Cardiac fibroblast (primary cell): ENCODE measurements at places on chromosomes 1 and 21.

GRCh38 chr21:25571726-25572121, 35.6 kb downstream of the MRPL39 start:
- DNase-seq = no peak

- DNase-seq = no peak
These were observed 116.1 kb downstream of the DENND1B start for GRCh38 chr1:197659171-197659570.

- no peak for DNase-seq
These were observed 220.8 kb downstream of the NRIP1 start for GRCh38 chr21:14844001-14844400.

- no peak for DNase-seq
These were observed 43.8 kb upstream of the AIM2 start for GRCh38 chr1:159120317-159120716.

DNA sequence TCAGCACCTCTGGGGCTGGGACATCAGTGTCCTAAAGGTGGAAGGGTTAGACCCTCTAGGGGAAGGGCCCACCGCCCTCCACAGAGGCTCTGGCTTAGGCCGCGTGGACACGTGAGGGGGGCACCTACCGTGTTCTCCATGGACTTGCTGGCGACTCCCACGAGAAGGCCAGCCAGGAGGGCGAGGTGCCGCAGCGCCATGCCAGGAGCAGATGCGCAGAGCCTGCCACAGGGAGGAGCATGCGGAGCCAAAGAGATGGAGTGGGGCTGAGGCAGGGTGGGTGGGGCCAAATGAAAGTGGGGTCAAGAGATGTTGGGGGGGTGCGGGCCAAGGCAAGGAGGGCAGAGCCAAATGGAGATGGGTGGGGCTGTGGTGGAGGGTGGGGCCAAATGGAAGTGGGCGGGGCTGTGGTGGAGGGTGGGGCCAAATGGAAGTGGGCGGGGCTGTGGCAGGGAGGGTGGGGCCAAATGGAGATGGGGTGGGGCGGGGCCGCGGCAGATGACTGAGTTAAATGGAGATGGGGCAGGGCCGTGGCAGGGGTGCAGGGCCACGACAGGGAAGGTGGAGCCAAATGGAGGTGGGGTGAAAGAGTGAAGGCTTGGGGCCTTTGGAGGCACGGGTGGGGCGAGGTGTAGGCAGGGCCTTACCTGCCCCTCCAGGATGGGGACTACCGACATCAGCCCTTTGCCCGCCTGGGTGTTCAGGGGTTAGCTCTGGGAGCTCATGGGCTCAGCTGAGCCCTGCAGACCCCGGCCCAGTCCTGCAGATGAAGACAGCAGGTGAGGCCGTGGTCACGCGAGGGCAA, 17.4 kb upstream of the RNF223 start:
- no peak for DNase-seq

DNA sequence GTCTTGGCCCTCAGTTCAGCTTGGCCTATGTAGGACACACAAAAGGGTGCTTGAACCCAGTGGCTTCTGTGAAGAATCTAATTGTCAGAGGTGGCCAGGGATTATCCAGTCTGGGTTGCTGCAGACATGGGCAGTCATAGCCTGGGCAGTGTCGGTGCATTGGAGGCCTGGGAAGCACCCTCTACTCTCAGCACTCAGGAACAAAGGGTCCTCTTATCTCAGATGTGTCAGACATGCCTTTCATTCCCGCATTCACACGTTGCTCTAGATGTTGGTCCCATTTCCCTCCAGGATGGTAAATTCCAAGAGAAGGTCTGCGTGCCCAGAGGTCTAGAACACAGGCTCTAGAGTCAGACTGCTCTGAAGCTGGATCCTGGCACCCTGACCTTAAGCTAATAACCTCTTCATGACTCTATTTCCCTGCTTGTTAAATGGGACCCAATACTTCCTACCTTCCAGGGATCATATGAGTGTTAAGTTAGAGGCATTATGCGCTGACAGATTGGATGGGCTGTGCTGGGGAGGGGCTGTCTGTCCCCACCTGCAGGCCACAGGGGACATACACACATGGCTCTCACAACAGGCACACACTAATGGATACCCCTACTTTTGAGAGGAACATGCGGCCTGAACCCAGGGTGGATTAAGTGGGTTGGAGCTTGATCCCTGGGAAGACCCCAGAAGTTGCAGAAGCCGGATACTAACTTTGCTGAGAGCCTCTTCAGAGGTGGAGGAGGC, 16.5 kb upstream of the EDN2 start:
- no peak for DNase-seq

GRCh38 chr1:229485318-229485717, 22.8 kb downstream of the NUP133 start:
- DNase-seq = no peak

GRCh38 chr21:46121286-46122221, 23.6 kb downstream of the COL6A2 start:
- no peak for DNase-seq

GRCh38 chr1:223229756-223230155, 86.7 kb upstream of the TLR5 start:
- DNase-seq = no peak

GRCh38 chr1:19101244-19101643, 108.8 kb downstream of the UBR4 start:
- DNase-seq = no peak

DNA sequence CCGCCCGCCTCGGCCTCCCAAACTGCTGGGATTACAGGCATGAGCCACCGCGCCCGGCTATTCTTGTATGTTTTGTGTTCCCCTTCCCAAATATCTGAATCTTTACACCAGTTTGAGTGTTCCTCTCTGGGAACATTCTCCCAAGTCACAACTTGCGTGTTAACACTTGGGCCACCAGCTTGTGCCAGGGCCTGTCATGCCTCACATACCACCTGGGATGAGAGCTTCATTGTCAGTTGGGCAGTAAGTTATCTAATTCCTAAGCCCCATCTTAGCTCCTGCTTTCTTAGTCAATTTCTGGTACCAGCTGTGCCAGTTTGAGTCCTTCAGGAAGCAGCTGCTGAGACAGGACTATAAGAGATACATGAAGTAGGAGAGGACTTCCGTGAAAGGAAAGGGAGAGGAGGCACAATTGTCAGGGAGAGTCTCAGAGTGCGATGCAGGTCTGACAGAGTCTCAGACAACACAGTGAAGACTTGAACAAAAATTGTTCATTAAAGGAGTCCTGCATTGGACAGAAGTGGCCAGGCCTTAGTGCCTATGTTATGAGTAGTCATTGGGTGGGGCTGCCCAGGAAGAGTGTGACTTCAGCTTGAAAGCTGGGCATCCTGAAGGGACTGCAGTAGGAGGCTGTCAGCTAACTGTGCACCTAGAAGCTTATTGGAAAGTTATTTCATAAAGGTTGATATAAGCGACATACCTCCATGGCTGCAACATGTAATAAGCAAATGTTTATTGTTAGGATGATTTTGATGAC, 17.3 kb downstream of the ZFYVE9 start:
- DNase-seq = peak; percentile 58

DNA sequence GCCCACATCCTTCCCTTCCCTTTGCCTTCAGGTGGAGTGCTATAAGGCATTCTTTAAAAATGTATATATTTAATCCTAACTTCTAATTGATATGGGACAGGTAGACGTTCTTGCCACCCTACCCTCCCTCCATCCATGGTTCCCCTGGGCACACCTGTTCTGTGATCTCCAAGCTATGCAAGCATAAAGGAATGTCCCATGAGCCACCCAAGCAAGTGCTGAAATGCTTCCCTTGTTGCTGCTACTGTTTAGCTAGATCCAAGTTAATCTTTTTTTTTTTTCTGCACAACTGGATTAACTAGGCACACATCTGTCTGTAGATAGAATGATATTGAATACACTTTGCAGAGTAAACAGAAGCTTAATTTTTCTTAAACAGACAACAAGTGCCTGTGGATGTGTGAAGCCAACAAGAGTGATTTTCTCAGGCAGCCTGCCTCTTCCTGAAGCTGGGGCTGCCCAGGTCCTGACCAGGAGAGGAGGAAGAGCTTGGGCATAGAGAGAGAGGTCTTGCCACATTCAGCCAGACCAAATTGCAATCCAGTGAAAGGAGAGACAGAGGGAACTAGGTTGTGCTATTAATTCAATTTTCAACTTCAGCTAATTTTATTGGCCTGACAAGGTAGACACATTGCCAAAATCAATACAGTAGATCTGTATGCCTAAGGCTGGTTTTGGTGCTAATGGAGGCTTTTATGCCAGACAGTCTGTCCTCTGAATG, 28.2 kb upstream of the ATP1B1 start:
- DNase-seq = no peak

GRCh38 chr1:58837886-58838285, 54.0 kb upstream of the JUN start:
- no peak for DNase-seq

- no peak for DNase-seq
These were observed 30.2 kb downstream of the FAM163A start for GRCh38 chr1:179773264-179773663.

- no peak for DNase-seq
These were observed 1.1 kb downstream of the PGD start for GRCh38 chr1:10400013-10400412.

GRCh38 chr21:42581993-42582786, 68.5 kb downstream of the SLC37A1 start:
- DNase-seq = no peak

GRCh38 chr1:206021626-206022365, 1.9 kb downstream of the CTSE start:
- peak; percentile 47 for DNase-seq

- no peak for DNase-seq
These were observed 29.0 kb downstream of the ATP2B4 start for GRCh38 chr1:203655671-203656070.

GRCh38 chr1:88998716-88999115, 6.3 kb upstream of the KYAT3 start:
- DNase-seq = peak; percentile 77

- DNase-seq = peak; percentile 31
These were observed 395.4 kb upstream of the LRRC7 start for GRCh38 chr1:69172003-69173000.

DNA sequence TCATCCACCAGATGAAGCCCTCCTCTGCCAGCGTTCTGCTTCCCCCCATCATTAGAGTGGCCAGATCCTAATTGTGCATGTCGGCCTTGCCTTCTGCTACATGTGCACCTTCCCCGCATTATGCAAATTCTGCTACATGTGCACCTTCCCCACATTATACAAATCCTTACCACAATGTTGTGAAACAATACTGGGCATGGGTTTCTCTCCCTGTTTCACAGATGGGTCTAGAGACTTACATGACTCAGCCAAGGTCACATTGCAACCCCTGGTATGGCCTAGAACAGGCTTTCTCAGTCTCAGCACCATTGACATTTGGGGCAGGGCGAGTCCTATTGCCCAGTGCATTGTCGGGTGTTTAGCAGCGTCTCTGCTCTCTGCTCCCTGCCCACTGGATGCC, 1.0 kb upstream of the CELA2A start:
- DNase-seq = peak; percentile 39
